ENCODE measurements at places on chromosomes 1 and 21.

DNA sequence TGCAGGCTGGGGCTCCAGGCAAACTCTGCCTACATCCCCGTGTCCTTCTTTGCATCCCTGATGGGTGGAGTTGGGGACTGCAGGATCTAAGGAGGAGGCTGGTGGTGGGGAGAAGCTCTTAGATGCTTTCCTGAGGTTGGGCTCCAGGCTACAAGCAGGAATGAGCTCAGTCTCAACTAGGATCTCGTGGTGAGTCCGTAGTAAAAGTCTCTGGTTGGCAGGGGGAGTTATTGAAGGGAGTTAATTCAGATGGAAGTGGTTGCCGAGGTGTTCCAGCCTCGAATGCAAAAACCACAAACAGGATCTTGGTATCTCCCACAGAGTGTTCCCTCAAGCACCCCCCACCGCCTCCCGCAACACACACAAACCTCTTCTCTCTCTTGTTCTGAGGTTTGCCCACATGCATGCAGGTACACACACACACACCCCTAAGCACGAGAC, 35.0 kb downstream of the TMCC2 start:
- no peak for DNase-seq

GRCh38 chr1:30535595-30536325, 187.6 kb downstream of the MATN1 start:
- DNase-seq = no peak

GRCh38 chr1:14660801-14661200, 62.3 kb downstream of the KAZN start:
- no peak for DNase-seq

DNA sequence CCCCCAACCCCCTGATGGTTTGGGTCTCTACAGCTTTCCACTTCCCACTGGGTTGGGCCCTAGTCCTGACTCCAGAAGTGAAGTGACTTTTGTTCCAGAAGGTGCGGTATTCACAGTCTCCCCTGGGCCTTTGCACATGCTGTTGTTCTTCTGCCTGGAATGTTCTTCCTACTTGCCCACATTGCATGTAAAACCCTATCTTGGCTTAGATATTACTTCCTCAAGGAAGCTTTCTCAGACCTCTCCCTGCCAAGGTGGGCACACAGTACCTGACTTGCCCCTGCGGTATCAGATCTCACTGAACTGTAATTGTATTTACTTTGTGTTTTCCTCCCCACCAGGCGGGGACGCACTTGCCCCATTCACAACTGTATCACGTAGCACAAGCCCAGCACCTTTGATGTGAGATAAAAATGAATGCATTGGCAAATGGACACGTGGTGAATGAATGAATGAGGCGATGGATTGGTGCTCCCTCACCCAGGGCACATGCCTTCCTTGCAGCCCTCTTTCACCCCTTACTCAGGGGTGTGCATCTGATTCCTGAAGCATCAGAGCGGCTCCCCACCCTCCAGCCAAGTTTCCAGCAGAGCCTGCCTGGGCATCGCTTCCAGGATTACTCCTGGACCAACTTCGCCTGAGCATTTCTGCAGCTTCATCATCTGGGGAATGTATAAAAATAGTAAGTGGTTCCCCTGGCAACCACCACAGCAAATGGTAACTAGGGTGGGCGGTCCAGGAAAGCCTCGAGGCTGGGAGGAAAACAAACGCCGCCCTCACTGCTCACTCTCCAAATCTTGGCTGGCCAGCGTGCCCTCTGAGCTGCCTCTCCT, 19.8 kb downstream of the NENF start:
- no peak for DNase-seq

GRCh38 chr1:108570128-108570527, 10.2 kb downstream of the EEIG2 start:
- peak; percentile 54 for DNase-seq

DNA sequence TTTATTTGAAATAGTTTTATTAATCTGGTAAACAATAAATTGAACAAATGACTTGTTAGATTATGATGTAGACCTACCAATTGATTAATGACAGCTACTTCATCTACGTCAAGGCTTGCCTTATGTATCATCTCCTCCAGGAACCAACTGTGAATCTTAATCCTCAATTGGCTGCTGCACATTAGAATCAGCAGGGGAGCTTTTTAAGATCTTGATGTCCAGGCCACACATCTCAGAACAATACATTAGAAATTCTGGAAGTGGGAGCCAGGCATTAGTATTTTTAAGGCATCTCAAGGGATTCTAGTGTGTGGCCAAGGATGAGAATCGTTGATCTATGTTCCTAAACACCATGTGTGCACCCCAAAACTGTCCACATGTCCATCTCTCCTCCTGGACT, 52.0 kb upstream of the LYPLAL1 start:
- DNase-seq = no peak

GRCh38 chr1:77961392-77961791, 17.5 kb downstream of the FUBP1 start:
- no peak for DNase-seq

DNA sequence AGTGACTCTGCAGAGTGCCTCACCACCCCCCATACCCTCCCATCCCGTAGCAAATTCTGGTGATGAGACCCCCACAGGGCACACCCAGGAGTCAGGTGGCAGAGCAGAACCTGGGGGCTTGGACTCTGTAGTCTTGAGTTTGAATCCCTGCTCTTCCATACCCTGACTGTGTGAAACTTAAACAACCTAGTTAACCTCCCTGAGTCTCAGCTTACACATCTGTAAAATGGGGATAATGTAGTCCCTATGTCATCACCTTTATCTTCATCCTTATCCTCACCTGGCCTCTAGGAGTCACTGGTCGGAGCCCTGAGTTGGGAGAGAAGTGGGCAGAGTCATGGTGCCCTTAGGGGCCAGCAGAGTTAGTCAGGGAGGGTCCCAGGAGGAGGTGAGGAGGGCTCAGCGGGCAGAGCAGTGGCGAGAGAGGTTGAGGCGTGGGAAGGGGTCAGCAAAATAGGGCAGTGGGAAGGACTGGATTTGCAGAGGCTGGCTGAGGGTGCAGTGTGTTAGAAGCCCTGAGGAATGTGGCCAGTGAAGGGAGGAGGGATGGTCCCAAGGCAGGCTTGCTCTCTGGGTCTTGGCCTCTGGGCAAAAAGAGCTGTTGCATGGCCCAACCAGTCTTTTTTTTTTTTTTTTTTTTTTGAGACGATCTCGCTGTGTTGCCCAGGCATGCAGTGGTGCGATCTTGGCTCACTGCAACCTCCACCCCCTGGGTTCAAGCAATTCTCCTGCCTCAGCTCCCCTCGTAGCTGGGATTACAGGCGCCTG, 18.6 kb downstream of the C1orf167 start:
- DNase-seq = no peak

DNA sequence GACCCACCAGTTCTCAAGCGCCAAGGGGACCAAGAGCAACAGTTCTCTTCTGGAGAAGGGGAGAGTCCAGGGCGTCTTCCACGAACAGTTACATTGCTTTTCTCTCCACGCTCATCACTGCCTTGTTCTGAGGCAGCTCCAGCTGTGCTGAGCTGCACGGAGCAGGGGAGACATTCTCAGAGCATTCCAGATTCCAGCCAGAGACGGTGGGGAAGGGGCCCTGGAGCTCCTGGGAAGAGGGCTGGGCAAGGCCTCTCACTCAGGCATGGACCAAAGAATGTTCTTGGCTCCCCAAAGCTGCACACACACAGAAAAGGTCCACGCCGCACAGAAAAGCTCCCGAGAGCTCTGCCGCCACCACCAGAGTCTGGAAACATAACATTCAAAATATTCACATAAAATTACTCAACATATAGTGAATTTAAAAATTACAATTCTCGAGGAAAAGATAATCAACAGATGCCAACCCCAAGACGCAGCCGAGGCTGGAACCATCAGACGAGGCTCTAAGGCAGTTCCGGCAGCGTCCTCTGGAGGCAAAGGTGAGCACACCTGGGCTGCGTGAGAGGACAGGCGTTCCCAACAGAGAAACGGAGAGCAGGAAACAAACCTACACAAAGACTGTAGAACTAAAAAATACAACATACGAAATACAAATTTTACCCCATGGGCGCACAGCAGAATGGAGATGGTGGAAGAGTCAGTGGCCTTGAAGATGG, 40.5 kb downstream of the UBE2G2 start:
- no peak for DNase-seq

DNA sequence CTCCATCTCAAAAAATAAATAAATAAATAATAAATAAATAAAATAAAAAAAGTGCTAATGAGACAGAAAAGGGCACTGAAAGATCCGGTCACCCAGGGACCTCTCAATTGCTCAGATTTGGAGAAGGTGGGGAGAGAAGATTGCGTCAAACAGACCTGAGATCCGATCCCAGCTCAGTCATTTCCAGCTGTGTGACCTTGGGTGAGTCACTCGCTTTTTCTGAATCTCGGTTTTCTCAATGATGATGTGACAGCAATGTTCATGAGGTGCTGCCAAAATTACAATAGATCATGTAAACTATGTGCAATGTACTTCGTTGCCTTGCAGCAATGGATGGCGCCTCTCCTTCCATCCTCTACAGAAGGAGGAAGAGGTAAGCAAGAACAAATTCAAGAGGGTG, 11.1 kb upstream of the MEF2D start:
- peak; percentile 89 for DNase-seq

GRCh38 chr1:47435506-47436303, 2.1 kb upstream of the FOXD2 start:
- no peak for DNase-seq

DNA sequence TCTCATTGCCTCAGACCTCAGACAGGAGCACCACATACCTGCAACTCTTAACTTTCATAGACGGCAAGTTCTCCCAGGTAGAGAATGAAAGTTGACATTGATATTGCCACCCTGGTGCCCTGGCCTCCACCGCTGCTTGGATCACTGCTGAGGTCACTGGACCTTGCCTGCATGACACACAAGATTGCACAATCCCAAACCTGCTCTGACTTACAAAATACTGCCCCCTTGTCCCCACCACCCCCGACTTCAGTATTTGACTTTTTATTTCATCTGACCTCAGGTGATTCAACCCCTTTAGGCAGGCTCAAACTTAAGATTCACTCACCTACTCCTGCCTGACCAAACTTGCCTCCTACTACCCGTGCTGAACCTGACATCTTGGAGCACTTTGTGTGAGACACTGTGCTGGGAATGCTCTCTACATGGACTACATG, 43.1 kb upstream of the S1PR1 start:
- no peak for DNase-seq

GRCh38 chr1:47571161-47571560, 133.3 kb downstream of the FOXD2 start:
- DNase-seq = no peak

DNA sequence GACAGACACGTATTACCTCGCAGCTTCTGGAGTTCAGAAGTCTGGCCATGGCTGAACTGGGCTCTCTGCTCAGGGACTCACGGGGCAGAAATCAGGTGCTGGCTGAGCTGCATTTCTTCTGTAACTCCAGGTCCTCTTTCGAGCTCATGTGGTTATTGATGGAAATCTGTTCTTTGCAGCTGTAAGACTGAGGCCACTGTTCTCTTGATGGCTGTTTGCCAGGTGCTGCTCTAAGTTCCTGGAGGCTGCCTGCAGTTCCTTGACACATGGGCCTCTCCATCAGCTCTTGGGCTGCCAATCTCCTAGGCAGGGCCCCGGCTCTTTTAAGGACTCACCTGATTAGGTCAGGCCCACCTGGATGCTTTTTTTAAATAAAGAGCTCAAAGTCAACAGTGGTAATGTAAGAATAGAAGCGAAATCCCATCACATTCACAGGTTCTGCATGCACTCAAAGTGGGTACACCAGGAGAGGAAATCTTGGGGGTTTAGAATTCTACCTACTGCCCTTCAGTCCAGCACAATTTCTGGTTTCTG, 139.1 kb downstream of the KAZN start:
- no peak for DNase-seq

DNA sequence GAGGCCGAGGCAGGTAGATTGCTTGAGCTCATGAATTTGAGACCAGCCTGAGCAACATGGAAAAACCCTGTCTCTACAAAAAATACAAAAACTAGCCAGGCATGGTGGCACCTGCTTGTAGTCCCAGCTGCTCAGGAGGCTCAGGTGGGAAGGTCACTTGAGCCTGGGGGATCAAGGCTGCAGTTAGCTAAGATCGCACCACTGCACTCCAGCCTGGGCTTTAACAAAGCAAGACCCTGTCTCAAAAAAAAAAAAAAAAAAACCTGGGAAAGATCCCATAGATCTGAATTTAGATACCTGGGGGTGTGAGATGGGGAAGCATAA, 32.9 kb downstream of the NIBAN1 start:
- DNase-seq = no peak

- DNase-seq = no peak
These were observed 85.6 kb downstream of the SETD4 start for GRCh38 chr21:35974775-35975174.

GRCh38 chr1:57530206-57530910, 106.5 kb upstream of the DAB1 start:
- no peak for DNase-seq

DNA sequence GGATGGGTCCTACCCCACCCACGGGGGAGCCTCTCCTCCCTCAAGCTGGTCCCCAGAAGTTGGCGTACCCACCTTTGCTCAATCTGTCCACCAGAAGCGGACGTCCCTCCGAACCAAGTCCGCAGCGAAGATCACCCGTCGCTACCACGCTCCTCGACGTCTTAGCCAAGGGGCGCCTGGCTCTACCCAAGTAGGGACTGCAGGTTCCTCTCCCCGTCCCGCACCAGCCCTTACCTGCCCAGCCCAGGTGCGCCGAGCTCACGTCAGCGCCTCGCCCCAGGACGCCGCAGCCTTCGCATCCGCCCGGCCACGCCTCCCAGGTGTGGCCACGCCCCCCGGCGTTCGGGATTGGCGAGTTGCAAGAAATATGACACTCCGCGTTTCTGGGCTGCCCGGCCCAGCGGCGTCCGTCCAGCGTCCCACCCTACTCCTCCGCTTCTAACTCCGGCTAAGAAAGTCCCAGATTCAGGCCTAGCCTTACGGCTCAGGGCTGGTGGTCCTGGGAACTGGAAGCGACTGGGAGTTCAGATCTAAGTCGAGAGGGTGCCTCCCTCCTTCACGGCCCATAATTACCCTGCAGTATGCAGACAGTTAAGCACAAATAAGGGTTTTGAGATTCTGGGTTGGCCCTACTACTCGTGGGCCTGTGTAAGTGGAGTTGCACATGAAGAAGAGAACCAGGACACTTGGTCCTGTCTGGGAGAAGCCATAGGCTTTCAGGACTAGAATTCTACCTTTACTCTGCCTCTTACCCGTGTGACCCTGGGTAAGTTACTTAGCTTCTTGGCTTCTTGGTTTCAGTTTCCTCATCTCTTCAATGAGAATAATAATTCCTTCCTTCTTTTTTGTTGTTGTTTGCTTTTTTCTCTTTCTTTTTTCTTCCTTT, at the start of gene IRF6:
IRF6 (minus strand) TSS at position 268 of the 886 bp plus-strand sequence. CDS start 4,729 bp downstream, outside the sequence.
- DNase-seq = no peak

DNA sequence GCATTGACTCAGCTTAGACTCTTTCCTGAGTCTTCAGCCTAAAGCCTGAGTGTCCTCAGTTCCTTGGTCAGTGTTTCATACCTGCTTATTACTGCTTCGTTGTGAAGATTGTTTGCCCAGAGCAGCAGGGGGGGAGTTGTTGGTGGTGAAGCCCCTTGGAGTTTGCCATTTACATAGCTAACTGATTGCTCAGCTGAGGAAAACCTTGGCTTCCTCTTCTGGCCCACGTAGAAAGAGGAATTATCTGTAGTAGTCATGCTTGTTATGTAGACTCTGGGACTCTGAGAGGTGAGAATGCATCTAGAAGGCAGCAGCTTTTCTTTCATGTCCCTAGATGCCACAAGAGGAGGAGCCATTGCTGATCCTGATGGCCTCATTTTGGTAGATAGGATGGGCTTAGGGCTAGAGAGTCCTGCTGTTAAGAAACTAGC, 125.9 kb downstream of the MAST2 start:
- peak; percentile 74 for DNase-seq

GRCh38 chr1:65254320-65255034, 54.9 kb upstream of the DNAJC6 start:
- DNase-seq = peak; percentile 69
